ENCODE measurements at places on chromosomes 7 and 10.

DNA sequence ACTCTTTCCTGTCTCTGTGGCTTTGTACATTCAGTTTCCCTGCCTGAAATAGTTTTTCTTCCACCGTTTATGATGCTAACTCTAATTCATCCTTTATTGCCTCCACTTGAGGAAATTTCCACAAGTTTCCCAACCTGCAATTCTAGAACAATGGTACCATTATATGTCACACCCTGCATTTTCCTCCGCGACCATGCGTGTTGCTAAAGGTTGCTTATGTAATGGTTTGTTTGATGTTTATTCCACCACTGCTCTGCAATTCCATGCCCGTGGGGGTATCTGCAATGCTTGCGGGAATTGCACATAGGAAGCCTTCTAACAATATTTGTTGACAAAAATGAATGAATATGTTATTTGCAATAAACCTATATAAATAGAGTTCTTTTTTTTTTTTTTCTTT lies 69.5 kb upstream of the ST8SIA6 start:
- DNase-seq: no peak

GRCh38 chr10:13328613-13329012 lies 19.5 kb downstream of the SEPHS1 start:
- no peak for DNase-seq

- DNase-seq: peak; percentile 71
These were observed 647 bp upstream of the NACAD start for GRCh38 chr7:45089341-45089891.

DNA sequence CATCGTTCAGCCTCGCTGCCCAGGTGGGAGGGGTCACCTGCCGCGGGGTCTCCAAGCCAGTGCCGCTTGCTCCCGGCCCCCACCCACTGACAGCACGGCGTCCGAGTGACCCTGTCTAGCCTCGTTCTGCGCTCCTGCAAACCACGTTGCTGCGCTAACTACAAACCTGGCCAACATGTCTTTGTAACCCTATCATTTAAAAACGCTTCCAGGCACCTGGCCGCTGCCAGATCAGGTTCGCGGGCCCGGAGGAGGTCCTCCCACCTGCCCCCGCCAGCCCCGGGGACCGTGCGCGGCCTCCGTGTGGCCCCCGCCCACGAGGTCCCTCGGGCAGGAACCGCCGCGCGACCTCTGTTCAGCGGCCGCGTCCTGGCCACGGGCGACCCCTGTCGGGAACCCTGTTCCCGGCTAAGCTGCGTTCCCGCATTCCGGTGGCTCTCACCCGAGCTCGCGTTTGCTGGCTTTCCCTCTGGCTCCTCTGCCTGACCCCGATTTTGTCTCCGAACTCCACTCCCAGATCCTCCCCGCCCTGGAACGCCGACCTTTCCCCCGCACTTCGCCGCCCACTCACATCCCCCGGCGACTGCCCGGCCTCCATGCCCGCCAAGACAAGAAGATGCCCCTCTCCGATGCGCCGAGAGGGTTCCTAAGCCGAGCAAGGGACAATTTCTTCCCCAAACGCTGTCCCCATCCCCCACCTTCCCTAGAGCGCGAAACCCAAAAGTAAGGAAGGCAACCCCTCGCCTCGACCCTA lies 2.4 kb downstream of the SFMBT2 start:
- peak; percentile 81 for DNase-seq

DNA sequence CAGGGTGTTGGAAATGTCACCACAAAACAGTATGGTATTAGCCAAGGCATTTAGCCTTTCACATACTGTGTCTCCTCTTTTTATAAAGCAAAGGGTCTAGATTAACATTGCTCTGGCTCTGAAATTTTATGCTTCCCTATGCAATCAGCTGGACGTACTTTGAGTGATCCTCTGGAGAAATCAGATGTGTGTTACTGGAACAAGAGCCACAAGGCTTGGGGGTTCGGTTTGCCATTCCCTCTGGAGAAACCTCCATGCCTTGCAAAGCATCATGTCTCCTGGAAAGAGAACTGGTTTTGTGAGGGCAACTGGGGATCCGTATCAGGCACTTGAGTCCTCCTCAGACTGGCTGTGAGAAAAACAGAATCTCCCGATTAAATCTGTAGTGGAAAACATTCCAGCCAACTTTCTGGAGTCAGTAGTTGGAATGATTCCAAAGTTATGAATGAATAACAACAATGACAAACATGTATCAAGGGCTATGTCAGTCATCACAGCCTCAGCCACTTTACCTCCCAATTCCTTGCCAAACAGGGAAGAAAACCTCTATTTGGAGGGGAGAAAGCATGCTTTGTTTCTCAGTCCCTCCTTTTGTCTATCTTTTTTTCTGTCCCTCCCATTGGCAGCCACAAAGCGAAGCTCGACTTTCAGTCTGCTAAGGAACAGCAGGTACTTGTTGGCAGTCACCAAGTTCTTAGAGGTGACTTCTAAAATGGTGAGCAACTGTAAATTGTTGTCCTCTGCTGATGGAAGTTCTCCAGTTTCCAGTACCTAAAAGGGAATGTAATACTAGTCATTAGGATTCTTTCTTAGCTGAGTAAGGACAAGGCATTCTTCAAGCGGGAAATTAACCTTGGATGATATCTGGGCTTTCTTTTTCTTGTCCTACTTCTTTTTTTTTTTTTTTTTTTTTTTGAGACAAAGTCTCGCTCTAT lies 864.8 kb upstream of the AUTS2 start:
- DNase-seq: no peak

- DNase-seq: no peak
These were observed 872.2 kb upstream of the AUTS2 start for GRCh38 chr7:68725843-68726785.

GRCh38 chr10:6098156-6098555 lies 9.3 kb downstream of the RBM17 start:
- no peak for DNase-seq

DNA sequence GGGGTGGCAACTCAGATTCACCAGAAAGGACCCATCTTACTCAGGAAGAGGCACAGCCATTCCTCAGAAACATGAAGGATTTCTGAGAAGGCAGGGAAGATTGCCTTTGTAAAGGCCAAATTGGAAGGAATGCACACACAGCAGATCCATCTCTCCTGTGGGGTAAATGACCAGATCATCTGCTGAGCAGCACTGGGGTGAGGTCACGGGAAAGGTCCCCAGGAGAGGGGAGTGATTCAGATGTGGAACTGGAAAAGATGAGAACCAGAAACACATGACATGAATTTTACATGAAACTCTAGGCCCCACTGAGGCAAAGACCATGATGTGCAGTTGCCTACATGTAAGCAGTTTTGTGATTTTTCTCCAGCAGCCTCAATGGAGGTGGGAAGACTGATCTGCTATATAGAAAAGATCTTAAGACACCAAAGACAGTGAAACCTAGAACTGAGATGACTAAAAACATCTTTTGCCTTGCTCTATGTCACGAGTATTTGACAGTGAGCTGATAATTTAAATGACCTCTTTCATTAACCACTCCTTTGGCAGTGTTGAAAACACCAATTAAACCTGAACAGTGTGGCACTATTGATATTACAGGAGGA lies 91.6 kb downstream of the AMPH start:
- no peak for DNase-seq

DNA sequence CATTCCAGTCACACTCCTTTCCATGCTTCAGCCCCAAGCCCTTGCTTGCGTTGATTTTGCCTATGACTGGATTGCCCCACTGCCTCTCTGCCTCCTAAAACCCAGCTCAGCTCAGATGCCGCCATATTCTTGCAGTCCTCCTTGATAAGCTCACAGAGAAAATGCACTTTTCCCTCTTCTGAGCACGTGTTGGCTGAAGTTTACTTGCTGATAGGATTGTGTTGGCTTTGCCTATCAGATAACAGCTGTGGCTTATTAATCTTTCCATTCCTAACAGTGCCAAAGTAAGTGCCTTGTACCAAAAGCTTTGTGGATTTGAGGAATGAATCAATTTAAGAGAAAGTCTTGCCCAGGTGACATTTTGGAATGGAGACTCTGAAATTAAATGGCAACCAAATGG lies 249.2 kb downstream of the PHTF2 start:
- DNase-seq: no peak

DNA sequence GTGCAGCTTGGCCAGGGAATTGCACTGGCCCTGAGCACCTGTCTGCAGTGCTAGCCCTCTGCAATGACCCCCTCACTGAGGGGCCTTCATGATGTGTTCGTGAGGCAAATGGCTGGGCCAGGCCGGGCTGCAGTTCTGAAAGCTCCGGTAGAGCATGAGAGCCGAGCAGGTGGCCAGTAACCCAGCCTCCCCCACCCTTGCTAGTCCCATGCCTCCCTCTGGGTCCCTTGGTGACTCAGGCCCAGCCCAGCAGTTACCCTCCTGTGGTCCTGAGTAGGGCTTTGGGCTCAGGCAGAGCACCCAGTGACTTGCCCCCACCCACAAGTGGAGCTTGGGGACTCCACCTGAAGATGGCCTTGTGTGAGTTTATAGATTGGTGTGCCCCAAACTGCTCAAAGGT lies 16.1 kb upstream of the CSGALNACT2 start:
- peak; percentile 10 for DNase-seq

- no peak for DNase-seq
These were observed 98.2 kb downstream of the FANK1 start for GRCh38 chr10:125994601-125995000.

DNA sequence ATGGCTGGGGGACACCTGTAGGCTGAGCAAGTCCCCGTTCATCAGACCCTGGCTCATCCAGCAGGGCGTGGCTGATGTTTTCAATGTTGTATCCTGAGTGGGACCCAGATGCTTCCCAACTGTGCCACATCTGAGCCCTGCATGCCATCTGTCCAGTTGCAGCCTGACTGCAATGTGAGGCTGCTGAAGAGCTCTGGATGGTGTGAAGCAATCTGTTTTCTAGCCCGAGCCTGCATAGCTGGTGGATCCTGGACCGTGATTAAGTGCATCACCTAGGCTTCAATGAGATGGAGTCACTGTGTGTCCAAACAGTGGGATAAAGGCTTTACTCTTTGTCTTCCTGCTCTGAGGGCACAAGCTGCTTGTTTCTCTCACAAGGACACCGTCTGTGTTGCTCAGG lies 99.8 kb downstream of the TCF7L2 start:
- DNase-seq: no peak

DNA sequence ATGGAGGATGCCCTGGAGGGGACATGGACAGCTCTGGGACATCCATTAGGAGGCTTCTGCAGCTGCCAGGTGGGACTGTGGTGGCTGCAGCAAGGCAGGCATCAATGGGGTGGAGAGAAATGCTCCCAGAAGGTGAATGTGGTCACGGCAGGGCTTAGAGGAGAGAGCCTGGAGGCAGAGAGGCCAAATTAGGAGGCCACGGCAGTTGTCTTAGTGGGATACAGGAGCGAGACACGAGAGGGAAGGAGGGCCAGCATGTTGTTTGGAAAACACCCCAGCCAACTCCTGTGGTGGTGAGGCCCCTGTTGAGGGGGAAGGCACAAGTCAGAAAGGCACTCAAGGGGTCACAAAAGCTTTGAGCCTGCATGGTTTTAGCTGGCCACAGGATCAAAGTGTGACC lies 14.6 kb upstream of the ECHDC3 start:
- DNase-seq: no peak

- peak; percentile 55 for DNase-seq
These were observed 73.7 kb upstream of the PPIF start for GRCh38 chr10:79273604-79274003.

DNA sequence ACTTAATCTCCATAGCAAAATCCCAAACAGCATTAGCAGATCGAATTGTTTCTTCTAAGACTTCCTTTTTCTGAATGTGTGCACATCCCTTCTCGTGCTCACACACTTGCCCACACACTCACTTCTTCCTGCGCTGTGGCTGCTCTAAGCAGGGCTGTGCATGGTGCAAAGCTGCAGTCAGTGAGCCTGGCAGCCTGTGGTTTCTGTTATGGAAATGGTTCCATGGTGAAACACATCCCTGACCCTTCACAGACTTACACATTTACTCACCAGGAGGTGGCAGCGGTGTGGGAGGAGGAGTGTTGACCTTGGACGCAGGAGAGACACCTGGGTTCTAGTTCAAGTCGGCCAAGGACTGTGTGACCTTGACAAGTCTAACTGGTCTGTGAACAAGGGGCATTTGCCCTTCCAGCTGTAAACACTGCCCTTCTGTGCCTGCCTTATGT lies 24.9 kb downstream of the MTURN start:
- DNase-seq: no peak

DNA sequence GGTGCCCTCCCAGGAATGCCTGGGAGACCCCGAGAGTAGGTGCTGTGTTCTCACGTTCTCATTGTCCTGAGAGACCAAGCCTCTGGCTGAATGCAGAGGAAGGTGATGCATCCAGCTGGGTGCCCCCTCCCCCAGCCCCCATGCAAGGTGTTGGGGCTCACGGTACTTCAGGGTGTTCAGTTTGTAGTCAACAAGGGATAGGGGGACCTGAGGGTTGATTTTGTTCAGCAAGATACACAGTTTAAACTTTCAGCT lies 60.4 kb upstream of the DUSP5 start:
- no peak for DNase-seq

GRCh38 chr7:36236073-36236472 lies 83.0 kb downstream of the EEPD1 start:
- no peak for DNase-seq

GRCh38 chr7:87155788-87156187 lies 3.5 kb downstream of the DMTF1 start:
- no peak for DNase-seq

GRCh38 chr10:59281861-59282260 lies 80.5 kb downstream of the FAM13C start:
- no peak for DNase-seq

DNA sequence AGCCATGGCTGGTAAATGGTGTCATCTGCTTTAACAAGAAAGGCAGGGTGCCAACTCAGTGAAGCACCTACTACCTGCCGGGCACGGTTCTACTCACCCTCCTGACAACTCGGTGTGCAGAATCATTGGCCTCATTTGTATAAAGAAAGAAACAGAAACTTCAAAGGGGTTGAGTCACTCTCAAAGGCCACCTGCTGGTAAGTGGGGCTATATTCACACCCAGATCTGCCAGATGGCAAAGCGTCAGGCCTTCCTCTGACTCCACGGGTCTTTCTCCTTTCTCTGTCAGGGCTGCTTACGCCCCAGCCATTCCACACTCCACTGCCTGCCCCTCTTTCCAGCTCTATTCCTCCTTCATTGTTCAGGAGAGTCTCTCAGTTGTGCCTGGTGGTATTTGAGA lies 309.2 kb downstream of the GFRA1 start:
- no peak for DNase-seq

DNA sequence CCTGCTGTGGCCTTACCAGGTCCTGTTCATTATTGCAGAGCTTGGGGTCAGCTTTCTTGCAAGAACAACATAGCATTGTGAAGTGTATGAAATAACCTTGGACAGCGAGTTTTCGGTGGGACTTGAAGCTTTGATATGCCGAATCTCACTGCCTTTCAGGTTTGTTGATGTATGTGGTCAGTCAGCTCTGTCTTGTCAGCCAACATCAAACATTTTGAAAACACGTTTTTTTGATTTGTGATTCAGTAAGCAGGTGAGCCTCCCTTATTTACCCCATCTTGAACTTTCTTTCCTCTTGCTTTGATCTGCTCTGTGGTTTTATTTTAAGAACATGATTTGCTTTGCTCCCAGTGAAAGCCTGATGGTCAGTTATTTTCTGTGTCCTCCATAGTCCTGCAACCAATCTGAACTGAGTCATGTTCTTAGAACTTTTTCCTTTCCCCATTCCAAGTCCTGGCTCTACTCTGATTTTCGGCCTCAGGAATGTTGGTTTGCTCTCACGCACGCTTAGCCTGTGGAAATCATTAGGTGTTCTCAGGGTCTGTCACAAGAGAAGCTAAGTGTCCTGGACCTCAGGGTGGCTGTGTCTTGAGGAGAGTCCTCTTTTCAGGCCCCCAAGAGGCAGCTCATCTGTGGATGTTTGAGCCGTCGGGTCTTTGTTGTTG lies 8.7 kb downstream of the WBP1L start:
- DNase-seq: peak; percentile 68

Data from femur (tissue), 1 donor.